ENCODE measurements at places on chromosomes 12 and 14. TPM values are rescaled to one million over a fixed set of nuclear protein-coding genes. Genes with fewer than 3 reads are reported as not detected.

GRCh38 chr12:57772429-57773322, at the start of gene EEF1AKMT3:
Gene EEF1AKMT3, plus strand, starts transcription at chr12:57772614. Its CDS starts 111 bp downstream, at chr12:57772725.
- H3K4me3 ChIP-seq = peak within 1 kb of the TSS; percentile 66
- peak within 1 kb of the TSS; percentile 91 for H3K27ac ChIP-seq
- H3K36me3 ChIP-seq = no peaks in the 10 kb centered on the region
- peak; percentile 83 for DNase-seq
- H3K27me3 ChIP-seq = no peaks in the 10 kb centered on the region
- no peaks in the 10 kb centered on the region for H3K4me1 ChIP-seq

- H3K27ac ChIP-seq = no peak overlapping the region
- H3K36me3 ChIP-seq = no peaks in the 10 kb centered on the region
- no peak for DNase-seq
- H3K27me3 ChIP-seq = no peaks in the 10 kb centered on the region
These were observed 77.5 kb upstream of the EEA1 start for GRCh38 chr12:93006471-93007208.

Gene INHBC
- total RNA-seq = not detected

DNA sequence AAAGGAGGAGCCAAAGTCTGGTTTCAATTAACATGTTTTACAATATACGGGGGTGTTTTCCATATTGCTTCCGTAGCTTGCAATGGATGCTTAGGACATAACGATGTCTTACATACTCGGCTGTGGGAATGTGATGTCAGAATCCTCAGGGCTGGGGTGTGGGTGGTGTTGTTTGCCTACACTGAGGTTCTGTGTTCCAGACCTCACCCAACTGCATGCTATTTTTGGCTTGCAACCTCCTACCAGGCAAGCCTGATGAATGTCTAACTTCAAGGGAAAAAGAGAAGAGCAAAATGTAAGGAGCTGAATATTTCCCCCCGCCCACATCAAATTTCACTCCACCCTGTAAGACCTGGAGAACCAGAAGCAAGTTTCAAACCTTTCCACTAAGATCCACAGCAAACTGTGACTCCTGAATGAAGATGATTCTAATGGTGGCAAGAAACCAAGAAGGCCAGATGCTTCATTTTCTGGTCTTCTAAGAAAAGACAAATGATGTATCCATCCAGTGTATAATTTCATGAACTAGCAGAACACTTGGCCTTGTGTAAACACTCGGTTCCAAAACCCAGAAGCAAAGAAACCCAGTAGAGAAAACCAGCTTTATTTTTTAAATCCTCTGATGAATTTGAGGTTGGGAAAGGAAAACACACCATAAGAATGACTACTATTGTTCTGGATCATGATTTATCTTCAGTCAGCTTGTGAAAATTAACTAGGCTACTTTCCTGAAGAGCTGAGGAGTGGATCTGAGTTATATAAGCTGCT, 227.9 kb downstream of the DACT1 start:
- no peaks in the 10 kb centered on the region for H3K36me3 ChIP-seq
- no peaks in the 10 kb centered on the region for H3K4me1 ChIP-seq
- no peaks in the 10 kb centered on the region for H3K27me3 ChIP-seq
- peak overlapping the region; percentile 8 for H3K27ac ChIP-seq
- H3K4me3 ChIP-seq = no peak overlapping the region

DNA sequence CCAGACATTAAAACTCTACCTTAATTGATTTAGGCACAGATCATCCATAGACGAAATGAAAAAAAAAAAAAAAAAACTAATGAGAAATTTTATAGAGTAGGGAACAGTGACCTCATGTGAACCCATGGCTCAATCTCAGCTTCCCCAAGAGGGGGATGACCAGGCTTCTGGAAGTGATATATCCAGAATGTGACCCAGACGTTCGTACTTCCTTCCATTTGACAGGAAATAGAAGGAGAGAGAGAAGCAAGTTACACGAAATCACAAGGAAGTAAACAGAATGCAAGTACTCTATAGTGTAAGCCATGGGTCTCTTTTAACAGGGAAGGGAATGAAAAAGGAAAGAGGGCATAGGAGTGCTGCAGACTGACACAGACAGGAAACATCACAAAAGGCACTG, 10.1 kb downstream of the FOXN3 start:
- H3K4me3 ChIP-seq = no peak overlapping the region
- DNase-seq = no peak
- no peaks in the 10 kb centered on the region for H3K36me3 ChIP-seq

Gene SELPLG
- 6.1 TPM for total RNA-seq

GRCh38 chr14:88838015-88838414, 13.6 kb downstream of the TTC8 start:
- H3K27me3 ChIP-seq = no peaks in the 10 kb centered on the region
- no peak overlapping the region for H3K27ac ChIP-seq
- H3K4me1 ChIP-seq = peaks cover 28% of the 10 kb centered on the region
- no peak overlapping the region for H3K4me3 ChIP-seq

- H3K4me1 ChIP-seq = no peaks in the 10 kb centered on the region
- no peaks in the 10 kb centered on the region for H3K36me3 ChIP-seq
- no peak for DNase-seq
These were observed 39.0 kb upstream of the ELK3 start for GRCh38 chr12:96155181-96155580.

GRCh38 chr12:106389151-106389550, 31.6 kb downstream of the POLR3B start:
- no peak overlapping the region for H3K27ac ChIP-seq
- no peaks in the 10 kb centered on the region for H3K36me3 ChIP-seq
- no peak overlapping the region for H3K4me3 ChIP-seq
- no peaks in the 10 kb centered on the region for H3K27me3 ChIP-seq
- DNase-seq = no peak
- H3K4me1 ChIP-seq = no peaks in the 10 kb centered on the region

GRCh38 chr12:108430245-108430644, 84.8 kb upstream of the FICD start:
- H3K4me1 ChIP-seq = no peaks in the 10 kb centered on the region
- no peaks in the 10 kb centered on the region for H3K36me3 ChIP-seq
- H3K4me3 ChIP-seq = no peak overlapping the region
- no peak for DNase-seq

Gene CCDC92
- 30.0 TPM for total RNA-seq

DNA sequence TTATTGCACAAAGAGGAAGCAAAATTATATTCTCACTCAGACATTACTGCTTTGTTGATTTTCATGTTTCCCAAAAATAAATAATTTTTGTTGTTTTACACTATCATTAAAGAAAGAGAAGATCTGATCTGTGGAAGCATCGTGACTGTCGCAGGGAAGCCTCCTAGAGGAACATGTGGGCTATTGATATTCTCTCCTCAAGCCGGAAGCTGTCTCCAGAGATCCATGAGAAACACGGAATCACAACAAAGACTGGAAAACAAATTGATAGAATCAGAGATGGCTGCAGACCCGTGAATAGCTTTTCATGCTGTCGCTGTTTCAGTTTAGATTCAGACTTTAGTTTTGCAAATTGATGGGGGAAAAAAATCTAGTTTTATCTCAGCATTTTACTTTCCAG, 235.2 kb upstream of the TMPO start:
- no peaks in the 10 kb centered on the region for H3K4me1 ChIP-seq
- no peak overlapping the region for H3K27ac ChIP-seq
- H3K4me3 ChIP-seq = no peak overlapping the region
- H3K36me3 ChIP-seq = no peaks in the 10 kb centered on the region
- no peak for DNase-seq

Gene TPPP2
- not detected for total RNA-seq

Gene APOF
- total RNA-seq = not detected

GRCh38 chr14:42316693-42317092, 710.0 kb downstream of the LRFN5 start:
- no peaks in the 10 kb centered on the region for H3K36me3 ChIP-seq
- H3K27ac ChIP-seq = no peak overlapping the region
- H3K4me3 ChIP-seq = no peak overlapping the region
- no peaks in the 10 kb centered on the region for H3K27me3 ChIP-seq
- no peaks in the 10 kb centered on the region for H3K4me1 ChIP-seq

DNA sequence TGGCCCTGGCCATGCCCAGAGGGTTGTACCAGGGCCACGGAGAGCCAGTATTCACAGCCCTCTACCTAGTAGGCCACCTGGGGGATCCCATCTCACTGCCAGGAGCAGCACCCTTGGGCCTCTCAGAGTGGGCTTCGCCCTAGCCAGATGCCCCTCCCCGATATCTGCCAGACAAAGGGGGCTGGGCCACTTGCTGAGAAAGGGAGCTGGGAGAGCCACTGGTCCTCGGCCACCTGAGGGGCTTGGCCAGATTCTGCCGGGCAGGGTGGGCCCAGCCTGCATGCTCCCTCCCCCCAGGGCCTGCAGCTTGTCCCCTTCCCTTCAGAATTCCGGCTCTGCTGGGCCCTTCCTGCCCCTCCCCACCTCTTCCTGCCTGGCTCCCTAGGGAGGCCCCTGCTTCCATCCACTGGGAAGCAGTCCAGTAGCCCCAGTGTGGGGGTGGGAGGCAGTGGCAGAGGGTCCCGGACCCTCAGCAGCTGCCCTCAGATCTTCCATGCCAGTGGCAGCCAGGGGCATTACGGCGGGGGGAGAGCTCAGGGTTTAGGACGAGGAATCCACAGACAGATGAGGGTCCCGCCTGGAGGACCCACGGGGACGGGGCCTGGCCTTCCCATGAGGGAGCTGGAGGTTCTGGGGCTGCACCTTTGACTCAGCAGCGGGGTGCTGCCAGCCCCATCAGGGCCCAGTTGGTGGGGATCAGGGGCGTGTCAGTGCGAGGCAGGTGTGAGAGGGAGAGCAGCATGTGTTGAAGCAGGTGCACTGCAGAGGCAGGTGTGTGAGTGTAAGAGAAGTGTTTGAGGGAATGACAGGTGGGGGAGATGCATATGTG, 2.4 kb downstream of the CRIP2 start:
- no peaks in the 10 kb centered on the region for H3K4me1 ChIP-seq
- H3K27ac ChIP-seq = peak overlapping the region; percentile 80
- no peak for DNase-seq
- H3K36me3 ChIP-seq = no peaks in the 10 kb centered on the region
- peak overlapping the region; percentile 96 for H3K4me3 ChIP-seq

Gene HHIPL1
- 4.3 TPM for total RNA-seq

Gene SLC41A2
- total RNA-seq = 22.5 TPM

DNA sequence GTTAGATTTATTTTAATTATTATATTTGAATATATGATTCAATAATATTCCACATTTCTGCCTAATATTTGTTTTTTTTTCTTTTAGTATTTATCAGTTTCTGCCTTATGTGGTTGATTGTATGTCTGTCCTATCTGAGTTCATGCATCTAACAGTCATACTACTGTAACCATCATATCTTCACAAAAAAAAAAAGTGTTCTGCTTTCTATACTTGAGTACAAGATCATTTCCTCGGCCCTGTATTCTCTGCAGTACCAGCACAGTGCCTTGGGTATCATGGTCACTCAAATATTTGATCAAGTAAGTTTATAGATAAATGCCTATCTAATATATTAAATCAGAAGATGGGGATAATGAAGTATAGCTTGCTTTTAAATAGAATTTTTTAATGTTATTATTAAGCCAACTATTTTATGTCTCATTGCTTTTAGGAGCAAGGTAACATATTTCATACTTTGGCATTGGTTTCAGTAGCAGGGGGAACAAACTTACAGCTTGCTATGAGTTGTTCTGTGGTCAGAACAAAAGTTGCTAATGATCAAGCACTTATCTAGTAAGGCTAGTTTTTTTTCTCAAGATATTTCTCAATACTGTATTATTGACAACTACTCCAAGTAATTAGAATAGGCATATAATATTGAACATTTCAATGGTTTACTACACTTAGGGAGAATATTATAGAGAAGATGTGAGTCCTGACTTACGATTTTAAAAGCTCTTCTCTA, 290.5 kb upstream of the FBXO33 start:
- no peaks in the 10 kb centered on the region for H3K36me3 ChIP-seq
- no peak overlapping the region for H3K4me3 ChIP-seq
- no peaks in the 10 kb centered on the region for H3K4me1 ChIP-seq
- no peaks in the 10 kb centered on the region for H3K27me3 ChIP-seq
- H3K27ac ChIP-seq = no peak overlapping the region
- no peak for DNase-seq

Gene VPS37B
- total RNA-seq = 8.6 TPM

GRCh38 chr12:113361574-113362370, 3.4 kb downstream of the PLBD2 start:
- H3K36me3 ChIP-seq = no peaks in the 10 kb centered on the region
- no peak overlapping the region for H3K27ac ChIP-seq
- H3K4me3 ChIP-seq = no peak overlapping the region
- H3K27me3 ChIP-seq = no peaks in the 10 kb centered on the region
- peaks cover 15% of the 10 kb centered on the region for H3K4me1 ChIP-seq
- DNase-seq = no peak

GRCh38 chr12:39378341-39378740, 64.6 kb downstream of the KIF21A start:
- H3K27me3 ChIP-seq = no peaks in the 10 kb centered on the region
- H3K4me1 ChIP-seq = no peaks in the 10 kb centered on the region
- DNase-seq = no peak

GRCh38 chr12:124734224-124734788, 129.4 kb downstream of the SCARB1 start:
- H3K36me3 ChIP-seq = no peaks in the 10 kb centered on the region
- no peak for DNase-seq
- no peaks in the 10 kb centered on the region for H3K27me3 ChIP-seq
- no peak overlapping the region for H3K4me3 ChIP-seq
- H3K27ac ChIP-seq = peak overlapping the region; percentile 38
- peaks cover 23% of the 10 kb centered on the region for H3K4me1 ChIP-seq

Gene RHOJ
- 10.0 TPM for total RNA-seq

DNA sequence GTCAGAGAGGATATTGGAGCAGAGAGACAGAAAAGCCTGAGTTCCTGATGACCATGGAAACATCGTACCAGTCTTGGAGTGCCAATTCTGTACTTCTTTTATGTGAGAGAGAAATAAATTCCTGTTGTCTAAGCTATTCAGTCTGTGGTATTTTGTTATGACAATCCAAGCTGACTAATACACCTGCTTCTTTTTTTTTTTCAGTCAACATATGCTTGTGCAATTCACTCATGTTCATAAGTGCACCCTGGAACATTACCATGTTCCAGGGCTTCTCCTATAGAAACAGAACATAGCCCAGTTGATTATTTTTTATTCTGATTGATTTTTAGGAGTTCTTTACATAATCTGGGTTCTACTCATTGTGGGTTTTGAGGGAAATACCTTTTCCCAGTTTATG, 1.7 kb upstream of the CHPT1 start:
- H3K36me3 ChIP-seq = no peaks in the 10 kb centered on the region
- H3K4me1 ChIP-seq = no peaks in the 10 kb centered on the region
- H3K27me3 ChIP-seq = no peaks in the 10 kb centered on the region
- peak overlapping the region; percentile 95 for H3K27ac ChIP-seq
- no peak overlapping the region for H3K4me3 ChIP-seq

DNA sequence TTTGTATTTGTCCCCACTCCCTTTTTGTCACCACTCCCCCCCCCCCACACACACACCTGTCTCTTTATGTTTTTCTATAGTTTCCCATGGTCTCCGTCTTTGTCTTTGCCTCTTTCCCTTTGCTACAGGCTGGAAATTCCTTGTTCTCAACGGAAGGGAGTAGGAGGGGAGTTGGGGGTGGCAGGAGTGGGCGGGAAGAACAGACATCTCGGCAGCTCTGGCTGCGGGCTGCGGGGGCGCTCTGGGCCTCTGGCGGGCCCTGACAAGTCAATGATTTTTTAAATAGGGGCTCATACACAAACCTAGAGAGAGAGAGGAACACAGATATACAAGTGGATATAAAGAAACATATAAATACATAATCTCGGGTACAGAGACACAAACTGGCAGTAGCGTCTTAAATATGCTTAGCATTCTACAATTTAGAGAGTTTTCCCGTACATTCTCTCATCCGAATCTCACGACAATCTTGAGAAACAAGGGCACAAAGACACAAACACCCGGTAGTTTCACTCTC, 2.4 kb upstream of the NAB2 start:
- peaks cover 24% of the 10 kb centered on the region for H3K4me1 ChIP-seq
- DNase-seq = peak; percentile 87
- H3K27ac ChIP-seq = peak overlapping the region; percentile 99
- peak overlapping the region; percentile 88 for H3K4me3 ChIP-seq
- no peaks in the 10 kb centered on the region for H3K27me3 ChIP-seq
- peaks cover 6% of the 10 kb centered on the region for H3K36me3 ChIP-seq

All from sigmoid colon (tissue), 7 donors.